ENCODE measurements at places on chromosomes 4 and X.

DNA sequence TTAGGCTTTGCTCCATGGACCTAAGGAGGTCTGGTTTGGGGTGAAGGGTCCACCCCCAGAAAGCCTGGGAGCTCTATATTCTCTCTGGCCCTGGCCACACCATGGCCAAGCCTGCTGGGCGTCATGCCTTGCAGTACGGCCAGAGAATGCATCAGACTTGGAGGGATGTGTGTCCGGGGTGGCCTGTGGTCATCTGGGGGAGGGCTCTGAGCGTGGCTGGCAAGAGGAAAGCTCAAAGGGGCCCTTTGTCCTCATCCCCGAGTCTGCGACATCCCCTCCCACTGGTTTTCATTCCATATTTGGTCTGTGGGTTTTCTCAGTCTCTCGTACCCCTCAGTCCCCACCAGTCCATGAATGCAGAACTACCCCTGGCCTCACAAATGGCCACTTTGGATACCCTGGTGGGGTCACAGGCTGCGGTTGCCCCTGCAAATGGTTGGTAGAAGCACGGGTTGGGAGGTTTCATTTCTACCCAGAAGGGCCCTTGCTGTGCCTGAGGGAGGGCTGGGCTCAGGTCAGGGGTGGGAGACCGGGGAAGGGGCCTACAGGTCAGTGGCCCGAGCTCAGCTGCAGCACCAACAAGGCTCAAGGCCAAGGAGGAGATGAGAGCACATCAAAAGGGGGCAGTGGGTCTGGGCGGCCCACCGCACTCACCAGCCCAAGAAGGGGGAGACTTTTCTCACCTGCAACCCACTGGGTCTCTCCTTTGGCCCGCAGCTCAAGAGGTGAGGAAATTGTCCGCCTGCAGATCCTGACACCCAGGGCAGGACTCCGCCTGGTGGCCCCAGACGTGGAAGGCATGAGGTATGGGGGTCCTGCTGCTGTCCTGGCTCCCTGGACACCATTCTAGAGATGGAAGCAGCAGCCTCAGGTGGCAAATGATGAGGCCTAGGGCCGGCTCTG lies 30.2 kb downstream of the ZNF185 start:
- ATAC-seq: no peak

- ATAC-seq: no peak
Observed at GRCh38 chr4:141541851-141542250, 94.5 kb upstream of the IL15 start.

- ATAC-seq: no peak
Observed at GRCh38 chrX:140918398-140919038, 83.9 kb upstream of the SPANXB1 start.

GRCh38 chr4:187204389-187204918 lies 480.8 kb upstream of the FAT1 start:
- ATAC-seq: no peak

- ATAC-seq: no peak
Observed at GRCh38 chr4:138798404-138798803, 217.2 kb upstream of the NOCT start.

- no peak for ATAC-seq
Observed at GRCh38 chr4:26345565-26345938, 24.7 kb downstream of the RBPJ start.

- no peak for ATAC-seq
Observed at GRCh38 chr4:138232364-138232763, 9.8 kb downstream of the SLC7A11 start.

DNA sequence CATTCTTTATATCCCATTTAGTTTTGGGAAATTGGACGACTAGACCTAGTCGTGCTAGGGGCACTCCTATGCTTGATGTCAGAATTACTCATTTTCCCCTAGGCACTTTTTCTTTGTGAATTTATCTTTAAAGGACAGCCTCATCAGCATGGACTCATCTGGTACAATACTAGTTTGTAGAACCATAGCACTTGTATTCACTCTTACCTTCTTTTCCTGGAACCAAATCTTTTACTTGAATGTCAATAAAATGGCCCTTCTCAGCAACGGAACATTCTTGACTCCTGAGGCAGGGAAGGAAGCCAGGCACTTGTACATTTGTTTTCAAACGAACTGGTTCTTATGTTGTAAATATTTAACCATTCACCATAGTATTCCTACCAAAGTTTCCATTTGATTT lies 187.1 kb downstream of the SHROOM3 start:
- no peak for ATAC-seq

- ATAC-seq: peak; percentile 14
Observed at GRCh38 chr4:76950052-76950955, 752 bp downstream of the SEPTIN11 start.

DNA sequence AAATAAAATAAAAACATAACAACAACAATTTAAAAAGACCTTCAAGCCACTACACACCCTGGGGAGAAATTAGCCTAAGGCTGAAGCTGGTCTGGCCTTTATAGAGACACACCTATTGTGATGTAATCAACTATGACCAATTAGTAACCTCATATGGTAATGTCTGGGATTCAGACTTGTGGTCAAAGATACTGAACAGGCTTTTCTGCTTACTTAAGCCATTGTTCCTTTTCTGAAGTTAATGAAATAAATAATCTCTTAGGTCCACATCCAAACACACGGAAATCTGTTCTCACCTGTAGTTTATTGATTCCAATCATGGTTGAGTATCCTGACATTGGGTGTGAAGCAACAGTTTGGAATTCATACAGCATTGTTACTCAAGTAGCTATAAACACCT lies 152.5 kb downstream of the PLS3 start:
- no peak for ATAC-seq

- ATAC-seq: no peak
Observed at GRCh38 chr4:3736806-3737205, 29.4 kb upstream of the ADRA2C start.

DNA sequence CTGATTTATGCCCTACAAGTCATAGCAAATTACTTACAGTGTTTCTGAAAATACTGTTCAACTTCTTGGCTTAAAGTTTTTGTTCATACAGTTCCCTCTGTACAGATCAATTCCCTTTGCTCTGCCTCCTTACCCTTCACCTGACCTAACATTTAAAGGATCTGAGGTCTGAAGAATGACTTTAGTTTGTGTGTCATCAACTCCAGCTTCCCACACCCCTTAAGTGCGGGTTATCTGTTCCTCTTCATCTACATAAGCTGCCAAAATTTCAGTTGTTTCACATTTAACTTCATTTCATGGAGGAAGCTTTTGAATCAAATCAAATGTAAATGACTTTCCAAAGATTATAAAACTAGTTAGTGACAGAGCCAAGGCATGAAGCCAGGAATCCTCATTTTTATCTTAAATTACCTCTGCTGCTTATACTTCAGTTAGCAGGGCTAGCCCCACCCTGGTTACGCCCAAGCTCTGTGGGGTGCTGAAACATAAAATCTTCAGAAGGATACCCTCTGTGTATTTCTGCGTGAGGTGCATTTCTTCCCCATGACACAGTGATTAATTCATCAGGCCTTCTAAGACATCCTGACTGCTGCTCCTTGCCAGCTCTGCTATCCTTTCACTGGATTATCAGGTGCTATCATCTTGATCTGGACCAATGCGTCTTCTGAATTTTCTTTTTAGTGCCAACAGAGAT lies 16.5 kb downstream of the CXCL1 start:
- ATAC-seq: no peak

GRCh38 chr4:186486172-186486571 lies 69.2 kb downstream of the MTNR1A start:
- no peak for ATAC-seq

- no peak for ATAC-seq
Observed at GRCh38 chr4:185196437-185196836, 7.4 kb downstream of the CFAP97 start.

GRCh38 chr4:52110171-52110570 lies 59.1 kb downstream of the SPATA18 start:
- ATAC-seq: no peak
